ENCODE measurements at places on chromosomes 5 and 9.

- no peak for DNase-seq
Measured at GRCh38 chr5:54621048-54621447, 103.5 kb downstream of the SNX18 start.

- no peak for DNase-seq
Measured at GRCh38 chr9:125893277-125893676, 146.1 kb downstream of the PBX3 start.

DNA sequence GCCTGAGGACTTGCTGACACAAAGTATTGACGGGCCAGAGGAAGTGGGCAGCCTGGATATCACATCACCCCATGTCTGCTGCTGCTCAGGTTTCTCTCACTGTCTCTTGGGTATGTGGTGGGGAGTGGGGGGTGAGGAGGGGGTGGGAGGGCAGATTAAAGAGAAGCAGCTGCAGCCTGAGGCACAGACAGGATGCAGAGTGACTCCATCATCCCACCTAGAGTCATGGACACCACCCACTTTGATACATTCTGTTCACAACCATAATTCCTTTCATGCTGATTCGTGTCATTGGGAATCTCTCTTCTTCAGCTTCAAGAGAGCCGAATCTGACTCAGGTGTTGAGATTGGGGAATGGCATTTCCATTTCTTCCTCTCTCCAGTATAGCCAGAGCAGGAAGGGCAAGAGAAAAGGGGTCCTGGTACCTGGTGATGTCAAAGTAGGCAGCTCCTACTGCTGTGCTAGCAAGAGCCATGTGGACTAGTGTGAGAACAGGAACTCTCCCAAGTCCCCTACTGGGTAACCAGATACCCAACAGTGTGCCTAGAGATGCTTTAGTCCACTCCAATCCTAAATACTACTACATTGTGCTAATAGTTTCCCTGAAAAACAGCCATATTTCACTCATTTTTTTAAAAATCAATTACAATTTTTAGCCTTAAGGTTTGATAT, 22.4 kb downstream of the GRAMD2B start:
- DNase-seq, result no peak

GRCh38 chr9:34102796-34103195, 23.7 kb downstream of the DCAF12 start:
- DNase-seq, result no peak

- DNase-seq, result no peak
Measured at GRCh38 chr9:91185193-91185886, 176.4 kb downstream of the AUH start.

GRCh38 chr9:87436716-87437115, 61.0 kb upstream of the DAPK1 start:
- DNase-seq, result no peak

DNA sequence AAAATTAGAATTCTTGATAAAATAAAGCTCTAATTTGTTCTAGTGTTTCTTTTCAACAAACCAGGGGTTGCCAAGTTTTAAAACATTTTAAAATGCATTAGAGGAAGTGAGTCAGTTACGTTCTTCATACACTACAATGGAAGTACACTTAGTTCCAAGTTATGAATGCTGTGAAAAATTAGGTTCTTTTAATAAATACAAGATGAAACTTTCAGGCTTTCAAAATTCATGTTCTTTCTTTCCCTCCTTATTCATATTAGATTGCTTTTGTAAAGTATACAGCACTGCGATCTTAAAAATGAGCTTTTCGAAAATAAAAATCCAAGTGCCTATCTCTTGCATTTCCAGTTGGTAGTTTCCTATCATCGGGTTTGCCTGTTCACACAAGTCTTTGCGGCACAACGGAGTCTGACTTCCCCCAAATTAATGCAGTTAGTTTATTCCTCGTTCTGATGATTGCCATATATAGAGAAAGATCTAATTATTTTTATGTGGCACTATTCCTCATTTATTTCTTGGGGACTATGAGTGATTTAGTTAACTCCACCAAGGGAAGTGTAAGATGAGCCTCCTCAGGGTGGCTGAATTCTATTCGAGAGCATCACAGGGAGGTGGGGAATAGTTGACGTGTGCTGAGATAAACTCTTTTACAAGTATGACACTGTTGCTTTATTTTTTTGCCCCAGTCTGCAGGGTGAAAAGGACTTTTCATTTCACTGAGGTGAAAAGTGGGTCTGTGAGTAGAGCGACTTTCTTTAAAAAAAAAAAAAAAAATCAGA, 238.2 kb downstream of the CD180 start:
- DNase-seq, result no peak

DNA sequence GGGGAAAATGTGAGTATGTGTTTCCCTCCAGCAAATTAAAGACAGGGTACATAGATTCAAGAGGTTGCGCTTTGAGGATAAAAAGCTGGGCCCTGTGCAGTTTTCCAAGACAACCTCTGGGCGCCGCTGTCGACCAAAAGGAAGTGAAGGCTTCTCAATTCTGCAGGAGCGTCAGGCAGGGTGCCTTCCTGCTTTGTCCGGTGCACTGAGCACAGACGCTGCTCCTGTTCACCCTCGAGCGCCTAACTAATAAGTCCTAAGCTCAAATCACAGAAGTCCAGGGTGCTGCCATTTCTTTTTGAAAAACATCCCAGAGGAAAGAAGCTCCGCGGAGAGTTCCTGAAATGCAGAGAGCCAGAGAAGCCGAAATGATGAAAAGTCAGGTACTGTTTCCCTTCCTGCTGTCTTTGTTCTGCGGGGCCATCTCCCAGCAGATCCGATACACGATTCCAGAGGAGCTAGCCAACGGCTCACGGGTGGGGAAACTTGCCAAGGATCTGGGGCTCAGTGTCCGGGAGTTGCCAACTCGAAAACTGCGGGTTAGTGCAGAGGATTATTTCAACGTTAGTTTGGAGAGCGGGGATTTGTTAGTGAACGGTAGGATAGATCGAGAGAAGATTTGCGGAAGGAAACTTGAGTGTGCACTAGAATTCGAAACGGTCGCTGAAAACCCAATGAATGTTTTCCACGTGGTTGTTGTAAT, at the start of gene PCDHGB1:
Gene PCDHGB1, plus strand, starts transcription at position 183 of the 703 bp plus-strand sequence. Its CDS starts 162 bp downstream, at position 345.
- no peak for DNase-seq

All from naive thymus-derived CD8-positive, alpha-beta T cell (primary cell).